Caco-2 (cell line): ENCODE measurements at places on chromosomes 6 and 20. TPM values are rescaled to one million over a fixed set of nuclear protein-coding genes. Genes with fewer than 3 reads are reported as not detected.

SLC22A3 gene
- total RNA-seq = 2.3 and 2.4 TPM in 2 replicates

ATAT1 gene
- 17.9 and 19.7 TPM in 2 replicates for total RNA-seq

- H3K27me3 ChIP-seq = no peaks in the 10 kb centered on the region
- no peak overlapping the region for H3K27ac ChIP-seq
Measured at GRCh38 chr20:37388831-37389230, 42.9 kb downstream of the SRC start.

DNA sequence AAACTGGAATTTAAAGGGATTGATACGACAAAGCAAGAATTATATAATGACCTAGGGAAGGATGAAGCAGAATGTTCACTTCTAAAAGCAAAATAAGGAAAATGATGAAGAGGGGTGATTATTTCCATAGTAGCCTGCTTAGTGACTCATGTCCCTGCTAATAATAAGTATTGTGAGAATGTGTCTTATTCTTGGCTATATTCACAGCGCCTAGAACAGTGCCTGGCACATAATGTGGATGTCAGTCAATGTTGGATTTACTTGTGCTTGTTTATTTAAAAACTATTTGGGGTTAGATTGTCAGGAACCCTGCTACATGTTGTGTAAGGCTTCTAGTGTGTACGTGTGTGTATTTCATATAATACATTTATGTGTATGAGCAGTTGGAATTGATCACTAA, 85.1 kb downstream of the ZFAND3 start:
- no peak overlapping the region for H3K4me3 ChIP-seq
- no peaks in the 10 kb centered on the region for H3K27me3 ChIP-seq
- DNase-seq = no peak
- no peaks in the 10 kb centered on the region; the same call in 1 of the 2 replicates for H3K4me1 ChIP-seq

DNA sequence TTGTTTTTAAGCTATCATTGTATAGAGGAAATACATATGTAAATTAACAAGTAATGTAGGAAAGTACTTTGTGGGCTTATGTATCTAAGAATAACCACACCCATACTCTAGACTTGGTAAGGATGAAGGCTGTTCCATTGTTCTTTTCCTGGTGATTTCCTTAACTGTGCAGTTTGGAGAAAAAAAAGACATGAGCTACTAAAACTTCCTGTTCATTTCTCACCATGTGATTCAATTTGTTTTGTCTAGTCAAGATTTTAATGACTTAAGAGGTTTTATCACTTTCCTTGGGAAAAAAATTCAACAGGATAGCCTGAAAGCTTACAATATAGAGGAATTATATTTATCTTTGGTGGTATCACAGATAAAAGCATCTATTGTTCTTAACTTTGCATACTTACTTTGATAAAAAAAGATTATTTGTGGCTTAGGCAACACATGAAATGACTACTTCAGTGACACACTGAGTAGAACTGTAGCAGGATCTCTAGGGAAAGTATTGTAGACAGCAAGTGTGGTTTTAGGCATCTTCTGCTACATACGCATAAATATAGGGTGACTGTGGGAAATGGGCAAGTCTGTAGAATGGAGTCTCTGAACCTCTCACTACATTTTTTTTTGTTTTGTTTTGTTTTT, 80.3 kb downstream of the GJA1 start:
- no peak for DNase-seq
- no peak overlapping the region for H3K4me3 ChIP-seq
- no peak overlapping the region for H3K27ac ChIP-seq
- H3K27me3 ChIP-seq = no peaks in the 10 kb centered on the region
- 0 out of 2 replicates have a peak, but pooled peaks cover under 1% of the 10 kb centered on the region for H3K4me1 ChIP-seq

DNA sequence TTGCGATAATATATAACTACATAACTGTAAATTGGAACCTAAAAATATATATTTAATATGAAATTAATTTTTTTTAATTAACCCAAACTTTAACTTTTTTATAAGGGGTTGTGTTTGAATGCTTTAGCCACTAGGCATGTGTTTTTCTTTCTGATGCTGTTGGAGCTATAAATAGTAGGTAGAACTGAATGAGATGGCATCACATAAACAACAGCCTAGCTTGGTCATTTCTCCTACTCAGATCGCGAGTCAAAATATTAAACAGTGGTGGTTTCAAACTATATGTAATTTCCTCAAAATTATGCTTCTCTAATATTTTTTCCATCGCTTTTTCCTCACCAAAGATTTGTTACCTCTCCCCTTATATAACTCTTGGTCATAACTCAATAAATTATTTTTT, 243.2 kb downstream of the ARID1B start:
- H3K36me3 ChIP-seq = no peaks in the 10 kb centered on the region
- no peaks in the 10 kb centered on the region for H3K27me3 ChIP-seq
- H3K27ac ChIP-seq = peak overlapping the region; percentile 94
- DNase-seq = no peak
- peak overlapping the region; percentile 74 for H3K4me3 ChIP-seq

- H3K36me3 ChIP-seq = no peaks in the 10 kb centered on the region
- no peaks in the 10 kb centered on the region for H3K27me3 ChIP-seq
- H3K4me3 ChIP-seq = no peak overlapping the region
- no peak overlapping the region for H3K27ac ChIP-seq
Measured at GRCh38 chr6:99019381-99019780, 71.6 kb upstream of the FBXL4 start.
